Stimulated activated CD8-positive, alpha-beta memory T cell treated with anti-CD3 and anti-CD28 coated beads, Interleukin-4, amount 100 ng/mL, for 4 hours (primary cell): ENCODE measurements at places on chromosomes 1 and 21.

DNA sequence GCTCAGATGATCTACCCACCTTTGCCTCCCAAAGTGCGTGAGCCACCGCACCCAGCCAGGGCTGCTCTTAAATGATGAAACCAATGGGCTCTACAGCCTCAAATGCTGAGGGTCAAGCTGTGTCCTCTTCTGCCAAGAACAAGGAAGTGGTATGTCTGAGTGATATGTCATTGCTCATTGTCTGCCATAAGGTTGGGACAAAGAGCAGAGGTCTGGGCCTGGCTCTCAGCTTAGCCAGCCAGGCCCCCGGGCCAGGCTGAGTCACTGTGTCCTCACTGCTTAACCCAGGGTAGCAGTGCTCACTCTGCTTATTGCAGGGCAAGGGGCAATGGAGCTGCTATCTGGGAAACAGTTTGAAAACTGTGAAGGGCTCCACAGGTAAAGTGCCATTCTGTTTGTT is 8.3 kb upstream of the ETS2 start:
- no peak for DNase-seq

DNA sequence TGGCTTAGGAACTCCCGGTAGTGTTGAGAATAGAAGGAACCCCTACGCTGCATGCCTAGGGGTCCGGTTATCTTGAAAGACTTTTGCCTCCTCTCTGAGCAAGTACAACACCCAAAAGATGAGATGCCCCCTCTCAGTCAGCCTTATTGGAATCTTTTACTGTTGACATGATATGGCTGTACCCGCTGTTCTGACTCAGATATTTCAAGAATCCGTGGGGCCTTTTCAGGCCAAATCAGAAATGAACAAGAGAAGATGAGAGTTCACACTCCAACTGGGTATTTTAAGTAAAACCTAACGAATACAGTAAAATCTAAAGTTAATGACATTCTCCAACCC is 164.2 kb downstream of the PPIAL4G start:
- DNase-seq, result no peak

DNA sequence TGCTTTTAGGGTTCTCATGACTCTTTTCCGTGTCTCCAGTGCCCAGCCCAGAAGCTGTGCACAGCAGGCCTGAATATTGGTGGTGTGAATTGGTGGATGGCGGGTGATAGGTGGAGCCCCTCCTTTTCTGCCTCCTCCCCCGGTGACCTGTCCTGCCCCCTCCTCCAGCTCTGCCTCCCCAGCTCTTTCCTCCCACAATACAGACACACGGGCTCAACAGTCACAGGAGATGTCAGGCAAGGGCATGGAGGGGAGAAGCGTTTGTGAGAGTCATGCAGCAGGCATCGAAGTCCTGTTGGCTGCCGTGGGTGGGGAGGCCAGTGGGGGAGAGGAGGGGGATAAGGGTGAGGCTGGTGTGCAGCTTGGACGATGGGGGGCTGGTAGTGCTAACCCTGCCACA is 17.3 kb upstream of the TTC4 start:
- DNase-seq, result no peak

- DNase-seq, result no peak
Measured at GRCh38 chr1:16175610-16176553, 20.0 kb upstream of the EPHA2 start.

DNA sequence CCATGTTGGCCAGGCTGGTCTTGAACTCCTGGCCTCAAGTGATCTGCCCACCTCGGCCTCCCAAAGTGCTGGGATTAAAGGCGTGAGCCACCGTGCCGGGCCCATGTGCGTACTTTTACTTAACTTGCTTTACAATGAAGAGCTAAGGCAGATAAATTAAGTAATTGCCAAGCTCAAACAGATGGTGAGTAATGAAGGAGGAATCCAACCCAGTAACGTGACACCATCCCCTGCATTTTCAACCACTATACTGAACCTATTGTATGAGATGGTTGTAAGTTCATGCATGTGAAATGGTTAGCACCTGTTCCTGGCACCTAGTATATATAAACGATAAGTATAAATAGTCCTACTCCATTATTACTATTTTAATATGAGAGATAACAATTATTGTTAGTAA is 588.0 kb upstream of the BEND5 start:
- no peak for DNase-seq

GRCh38 chr1:218332416-218332815 is 12.7 kb upstream of the TGFB2 start:
- DNase-seq, result no peak

GRCh38 chr1:210360852-210361477 is 32.3 kb downstream of the HHAT start:
- DNase-seq, result no peak

- DNase-seq, result no peak
Measured at GRCh38 chr1:21955501-21956281, 18.6 kb upstream of the HSPG2 start.

- DNase-seq, result no peak
Measured at GRCh38 chr1:82377201-82377884, 576.6 kb downstream of the ADGRL2 start.

DNA sequence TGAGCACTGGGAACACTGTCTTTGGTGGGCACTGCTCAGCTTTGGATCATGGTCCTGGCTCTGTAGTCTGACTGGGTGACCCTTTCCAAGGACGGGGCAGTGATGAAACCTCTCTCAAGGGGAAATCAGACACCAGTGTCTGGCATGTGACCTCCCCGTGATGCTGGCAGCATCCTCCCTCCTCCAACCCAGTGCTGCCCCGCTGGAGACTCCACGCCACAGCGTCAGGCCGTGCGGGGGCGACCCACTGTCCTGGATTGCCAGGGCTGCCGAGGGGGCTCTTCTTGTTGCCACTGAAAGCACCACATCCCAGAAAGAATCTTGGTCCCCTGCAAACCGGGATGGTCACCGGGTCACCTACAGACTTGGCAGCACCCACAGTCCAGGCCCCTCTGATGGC is 146.4 kb upstream of the ARHGEF16 start:
- no peak for DNase-seq

DNA sequence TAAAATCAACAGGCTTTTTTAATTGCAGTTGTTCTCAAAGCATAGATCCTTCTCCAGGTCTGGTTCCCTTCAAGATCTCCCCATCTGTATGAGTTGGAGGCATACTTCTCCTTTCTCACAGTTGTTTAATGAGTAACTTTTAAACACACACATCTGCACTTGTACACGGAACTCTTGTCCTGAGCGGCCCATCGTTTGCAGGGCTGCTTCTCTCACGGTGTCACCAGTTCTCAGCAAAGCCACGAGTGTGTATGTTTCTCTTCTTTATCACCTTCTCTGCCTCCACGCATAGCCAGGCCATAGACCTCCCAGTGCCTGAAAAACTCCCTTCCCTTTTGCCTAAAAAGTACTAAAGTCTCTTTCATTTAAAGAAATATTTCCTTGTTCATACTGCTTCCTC is 68.7 kb upstream of the ROR1 start:
- no peak for DNase-seq

- DNase-seq, result no peak
Measured at GRCh38 chr1:33363470-33363861, 42.6 kb upstream of the A3GALT2 start.

GRCh38 chr21:34826836-34827235 is 158.0 kb downstream of the CLIC6 start:
- no peak for DNase-seq

DNA sequence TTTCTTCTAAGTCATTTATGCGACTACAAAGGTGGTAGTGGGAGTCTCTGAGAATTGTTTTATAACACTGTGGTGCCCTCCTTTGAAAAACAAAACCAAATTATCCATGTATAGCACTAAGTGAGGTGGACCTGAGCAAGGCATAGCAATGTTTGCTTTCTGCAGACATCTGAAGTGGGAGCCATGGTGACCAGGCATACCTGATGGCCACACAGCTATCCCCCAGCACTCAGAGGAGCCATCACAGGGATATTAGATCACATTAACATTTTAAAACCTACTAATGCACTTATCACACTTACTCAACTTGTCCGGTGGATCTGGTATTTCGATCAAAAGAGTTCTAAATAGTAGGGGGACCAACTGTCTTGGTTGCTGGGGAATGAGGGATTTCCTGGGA is 24.8 kb upstream of the AVPR1B start:
- DNase-seq, result no peak

DNA sequence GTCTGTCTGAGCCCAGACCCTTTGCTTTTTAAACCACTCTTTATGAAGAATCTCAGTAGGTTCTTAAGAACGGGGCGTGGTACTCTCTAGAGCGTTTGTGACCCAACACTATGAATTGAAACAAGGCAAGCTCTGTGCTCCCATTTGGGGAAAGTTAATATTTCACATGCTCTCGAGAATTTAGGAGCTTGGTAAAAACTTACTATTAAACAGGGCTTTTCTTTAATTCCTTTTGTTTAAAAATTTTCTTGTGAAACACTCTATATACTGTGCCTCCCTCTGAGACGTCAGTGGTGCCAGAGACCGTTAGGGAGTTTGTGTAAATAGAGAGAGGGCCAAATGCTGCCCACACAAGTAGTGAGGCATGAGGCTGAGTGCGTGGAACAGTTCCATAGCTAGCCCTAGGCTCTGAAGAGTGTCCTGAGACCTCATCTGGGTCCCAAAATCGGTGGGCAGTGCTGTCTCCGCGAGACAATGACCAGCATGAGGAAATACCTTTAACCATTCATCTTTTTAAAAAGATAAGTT is 144.7 kb downstream of the ROR1 start:
- no peak for DNase-seq

DNA sequence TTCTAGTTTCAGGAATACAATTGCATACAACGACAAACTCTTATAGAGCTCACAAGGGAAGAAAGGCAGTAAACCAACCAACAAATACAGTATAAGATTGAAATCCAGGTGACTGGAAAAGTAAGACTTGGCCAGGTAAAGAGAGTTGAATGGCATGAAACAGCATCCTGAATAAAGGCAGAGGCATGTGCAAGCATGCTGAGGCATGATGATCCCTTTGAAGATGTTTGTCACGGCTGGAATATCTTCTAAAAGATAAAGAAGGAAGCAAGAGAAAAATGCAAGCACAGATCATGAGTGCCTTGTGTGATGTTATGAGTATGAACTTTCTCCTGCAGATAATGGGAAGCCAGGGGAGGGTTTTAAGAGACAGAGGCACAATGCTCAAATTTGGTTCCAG is 83.3 kb upstream of the SPATA6 start:
- DNase-seq, result no peak

GRCh38 chr21:44535963-44536362 is 4.0 kb downstream of the KRTAP10-1 start:
- no peak for DNase-seq
